ENCODE measurements at places on chromosomes 5 and 9.
A peak's percentile ranks its signal among the peaks of the same experiment; 100 is the strongest.

- no peak for DNase-seq
Observed at GRCh38 chr5:124671193-124671592, 75.2 kb downstream of the ZNF608 start.

DNA sequence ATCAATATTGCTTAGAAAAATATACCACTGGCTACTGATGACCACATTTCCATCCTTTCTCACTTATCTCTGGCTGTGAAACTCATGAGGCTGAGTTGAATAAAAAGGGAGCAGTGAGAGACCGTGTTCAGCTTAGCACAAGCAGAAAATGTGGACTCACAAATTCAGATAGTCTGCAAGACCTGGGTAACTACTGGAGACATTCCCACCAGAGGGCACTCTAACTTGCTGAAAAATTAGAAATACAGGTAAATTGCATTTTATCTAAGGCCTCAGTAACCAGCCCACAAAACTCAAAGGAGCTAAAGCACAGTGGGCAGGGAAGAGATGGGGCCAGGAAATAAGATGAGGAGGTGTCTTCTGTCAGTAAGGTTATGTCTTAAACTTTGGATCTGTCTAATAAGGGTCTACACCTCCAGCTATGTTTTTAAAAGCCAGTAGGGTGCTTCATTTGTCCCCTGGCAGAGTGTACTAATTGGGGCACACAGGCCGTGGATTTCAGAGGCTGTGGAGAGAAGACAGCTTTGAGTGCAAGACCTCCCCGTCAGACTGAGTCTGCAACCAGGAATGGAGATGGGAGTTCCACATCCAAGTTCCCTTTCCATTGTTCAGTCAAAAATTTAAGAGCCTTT, 8.7 kb upstream of the NDUFB6 start:
- no peak for DNase-seq

DNA sequence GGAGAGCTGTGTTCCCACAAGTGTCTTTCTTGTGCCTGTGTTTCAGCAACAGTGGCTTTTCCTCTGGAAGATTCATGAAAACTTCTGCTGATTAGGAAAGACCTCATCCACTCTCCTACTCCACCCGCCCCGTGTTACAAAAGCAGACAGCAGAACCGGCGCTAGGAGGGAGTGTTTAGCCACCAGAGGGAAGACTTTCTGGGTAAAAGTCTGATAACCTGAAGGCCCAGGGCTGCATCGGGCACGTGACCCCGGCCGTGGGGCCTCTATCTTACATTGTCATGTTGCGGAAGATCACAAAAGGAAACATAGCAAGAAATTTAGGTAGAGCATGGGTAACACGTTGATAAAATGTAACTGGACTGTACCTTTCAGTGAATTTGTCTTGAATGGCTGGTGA, 32.0 kb upstream of the DMRT2 start:
- DNase-seq, result no peak

DNA sequence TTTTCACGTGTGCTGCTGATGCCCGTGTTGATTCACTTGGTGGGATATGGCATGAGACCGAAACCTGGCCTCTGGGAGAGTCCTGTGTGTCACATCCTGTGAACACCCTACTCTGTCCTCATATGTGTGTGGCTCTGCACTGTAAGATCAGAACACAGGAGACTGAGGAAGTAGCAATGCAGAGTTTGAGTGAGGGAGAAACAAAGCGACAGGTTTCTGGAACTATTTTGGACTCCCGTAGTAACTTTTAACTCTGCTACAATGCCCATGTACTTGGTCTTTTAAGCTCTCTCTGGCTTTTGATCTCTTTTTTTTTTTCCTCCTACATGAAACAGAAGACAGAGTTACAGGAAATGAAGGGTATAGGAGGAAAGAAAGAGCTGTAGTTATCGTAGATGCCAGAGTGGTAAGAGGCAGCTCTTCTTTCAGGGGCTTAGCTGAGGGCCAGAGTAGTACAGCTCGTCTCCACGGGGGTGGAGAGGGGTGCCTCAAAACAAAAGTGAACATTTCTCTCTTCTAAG, 26.6 kb downstream of the GRAMD2B start:
- no peak for DNase-seq

DNA sequence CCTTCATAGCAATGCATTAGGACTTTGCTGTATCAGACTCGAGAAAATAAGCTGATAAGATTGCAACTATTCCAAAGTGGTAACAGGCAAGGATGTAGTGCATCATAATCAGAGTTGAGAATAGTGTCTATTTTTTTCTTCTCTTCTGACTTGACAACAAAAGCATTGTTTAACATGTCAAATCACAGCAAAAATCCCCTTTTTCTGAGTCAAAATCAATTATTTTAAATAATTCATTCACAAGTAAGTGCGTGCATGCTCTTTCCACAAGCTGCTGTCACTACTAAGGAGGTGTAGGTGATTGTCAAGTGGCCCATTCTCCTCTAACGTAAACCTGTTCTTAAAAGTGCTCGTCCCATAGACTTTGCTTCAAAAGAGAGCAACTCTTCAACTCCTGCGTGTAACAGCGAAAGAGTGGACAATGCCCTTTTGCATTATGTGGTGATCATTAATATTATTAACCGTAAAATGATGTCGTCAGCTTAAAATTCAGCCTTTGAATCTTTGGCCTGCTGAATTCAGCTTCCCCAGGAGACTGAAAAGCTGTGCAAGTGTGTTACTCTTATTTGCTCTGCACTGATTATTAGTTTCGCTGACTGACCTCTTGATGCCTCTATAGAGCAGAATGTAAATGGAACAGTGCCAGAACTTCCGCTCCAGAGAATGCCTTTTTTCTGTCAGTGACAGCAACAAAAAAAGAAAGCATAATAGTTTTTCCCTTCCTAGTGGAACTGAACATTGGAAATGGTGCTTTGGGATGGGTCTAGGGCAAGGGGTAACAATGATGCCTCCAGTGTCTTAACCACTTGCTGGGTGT, 680.8 kb upstream of the SEMA6A start:
- peak; percentile 19 for DNase-seq

GRCh38 chr5:22079002-22079401, 774.1 kb downstream of the CDH12 start:
- DNase-seq, result no peak

- DNase-seq, result no peak
Observed at GRCh38 chr9:6426117-6426516, 13.1 kb downstream of the UHRF2 start.

GRCh38 chr5:12272389-12272788, 368.1 kb upstream of the CTNND2 start:
- DNase-seq, result no peak
